ENCODE measurements at places on chromosomes 16 and 17. TPM values are rescaled to one million over a fixed set of nuclear protein-coding genes. Genes with fewer than 3 reads are reported as not detected.

Gene CIBAR2
- not detected for total RNA-seq

Gene SNAI3
- 0.13 TPM for total RNA-seq

Gene ITGB4
- 37.6 TPM for total RNA-seq

Gene FOXC2
- 5.1 TPM for total RNA-seq

Gene KRTAP9-4
- not detected for total RNA-seq

Gene MC1R
- 1.0 TPM for total RNA-seq

Gene MPV17L
- 0.13 TPM for total RNA-seq

Gene MAPK8IP3
- 25.7 TPM for total RNA-seq

Gene TBX2
- not detected for total RNA-seq

Gene ZNF205
- 14.9 TPM for total RNA-seq

Gene SLC6A2
- not detected for total RNA-seq
